SJSA1 (cell line): ENCODE measurements at places on chromosomes 2 and 18. TPM values are rescaled to one million over a fixed set of nuclear protein-coding genes. Genes with fewer than 3 reads are reported as not detected.

The CRYGD gene
- not detected in 2 replicates for total RNA-seq

The FRZB gene
- total RNA-seq = 0.03 TPM in 1 of 2 replicates, not detected in the other

The IL36A gene
- not detected in 2 replicates for total RNA-seq

The GPR155 gene
- total RNA-seq = 3.4 and 4.9 TPM in 2 replicates

- no peak for DNase-seq
Measured at GRCh38 chr2:222734703-222735014, 63.2 kb downstream of the MOGAT1 start.

- DNase-seq = no peak
Measured at GRCh38 chr2:61178603-61179545, 16.9 kb downstream of the C2orf74 start.

- DNase-seq = no peak
Measured at GRCh38 chr2:135775420-135775819, 33.8 kb downstream of the UBXN4 start.

GRCh38 chr18:56492136-56492535 lies 146.3 kb downstream of the TXNL1 start:
- no peak for DNase-seq

GRCh38 chr2:96161898-96162297 lies 16.7 kb upstream of the DUSP2 start:
- DNase-seq = no peak

- no peak for DNase-seq
Measured at GRCh38 chr18:49650426-49650891, 88.6 kb downstream of the LIPG start.

- no peak for DNase-seq
Measured at GRCh38 chr2:20630967-20631366, 19.9 kb downstream of the HS1BP3 start.

- DNase-seq = no peak
Measured at GRCh38 chr2:122251158-122251557, 495.7 kb downstream of the TSN start.
